Esophagus squamous epithelium (tissue), 5 donors: ENCODE measurements at places on chromosomes 7 and 10. TPM values are rescaled to one million over a fixed set of nuclear protein-coding genes. Genes with fewer than 3 reads are reported as not detected.

The NUTM2E gene
- total RNA-seq = not detected

The EIF3B gene
- 155 TPM for total RNA-seq

The PILRA gene
- 0.61 TPM for total RNA-seq

The WDR37 gene
- 14.5 TPM for total RNA-seq

GRCh38 chr7:21371360-21371759, 56.5 kb upstream of the SP4 start:
- DNase-seq = no peak

DNA sequence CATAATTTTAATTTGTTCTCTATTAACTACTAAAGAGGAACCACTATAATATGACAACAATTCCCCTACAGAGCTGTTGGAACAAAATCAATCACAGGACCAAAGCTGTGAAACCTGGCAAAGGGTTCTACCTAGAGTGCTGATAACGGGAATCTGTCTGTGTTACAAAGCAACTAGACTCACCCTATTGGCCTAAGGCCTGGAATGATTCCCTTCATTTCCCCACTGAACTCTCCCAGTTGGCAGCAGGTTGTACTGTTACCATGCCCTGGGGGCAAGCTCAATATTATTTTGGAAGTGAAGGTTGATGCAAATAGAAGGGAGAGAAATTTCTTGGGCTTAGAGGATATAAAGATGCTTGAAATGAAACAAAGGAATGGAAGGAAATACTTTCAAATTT, 81.8 kb downstream of the SEMA3A start:
- no peak for DNase-seq

DNA sequence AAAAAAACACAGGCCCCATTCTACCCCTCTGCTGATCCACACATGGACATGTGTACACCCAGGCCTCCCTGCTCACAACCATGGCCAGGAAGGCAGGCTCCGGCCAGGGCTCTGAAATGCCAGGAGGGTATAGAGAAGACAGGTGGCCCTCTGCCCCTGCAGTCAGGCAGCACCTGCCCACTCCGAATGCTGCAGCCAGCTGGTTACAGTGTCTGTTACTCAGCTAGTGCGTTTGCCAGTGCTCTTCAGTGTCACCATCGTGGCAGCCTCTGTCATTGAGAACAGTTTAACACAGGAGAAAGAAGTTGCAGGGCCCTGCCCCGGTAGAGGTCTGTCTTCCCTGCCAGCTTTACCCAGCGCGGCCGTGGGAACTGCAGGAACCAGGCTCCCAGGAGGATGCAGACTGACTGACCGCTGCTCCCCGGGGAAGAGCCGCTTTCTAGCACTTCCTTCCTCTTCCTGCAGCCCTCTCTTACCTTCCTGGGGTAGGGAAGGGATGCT, 128.8 kb upstream of the FAM20C start:
- no peak for DNase-seq

- DNase-seq = no peak
These were observed 78.1 kb downstream of the NEURL1 start for GRCh38 chr10:103571656-103571975.

GRCh38 chr7:130804220-130804619, 70.2 kb upstream of the KLF14 start:
- no peak for DNase-seq

DNA sequence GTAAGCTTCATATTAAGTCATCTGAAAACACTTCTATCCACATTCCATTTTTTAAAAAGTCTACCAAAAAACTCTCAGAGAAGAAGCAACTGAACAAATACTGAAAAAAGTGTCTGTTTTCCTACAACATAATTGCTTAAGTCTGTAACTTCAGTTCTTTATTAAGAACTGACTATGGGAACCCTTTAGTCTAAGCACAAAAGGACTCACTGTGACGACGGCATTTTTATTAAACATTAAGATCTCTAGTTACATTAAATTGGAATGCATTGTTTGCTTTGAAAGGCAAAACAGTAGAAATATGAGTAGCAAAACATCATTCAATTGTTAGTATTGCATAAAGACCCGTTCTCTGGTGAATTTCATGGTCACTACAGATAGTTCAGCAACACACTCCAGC, 5.8 kb upstream of the FAM3C start:
- no peak for DNase-seq

DNA sequence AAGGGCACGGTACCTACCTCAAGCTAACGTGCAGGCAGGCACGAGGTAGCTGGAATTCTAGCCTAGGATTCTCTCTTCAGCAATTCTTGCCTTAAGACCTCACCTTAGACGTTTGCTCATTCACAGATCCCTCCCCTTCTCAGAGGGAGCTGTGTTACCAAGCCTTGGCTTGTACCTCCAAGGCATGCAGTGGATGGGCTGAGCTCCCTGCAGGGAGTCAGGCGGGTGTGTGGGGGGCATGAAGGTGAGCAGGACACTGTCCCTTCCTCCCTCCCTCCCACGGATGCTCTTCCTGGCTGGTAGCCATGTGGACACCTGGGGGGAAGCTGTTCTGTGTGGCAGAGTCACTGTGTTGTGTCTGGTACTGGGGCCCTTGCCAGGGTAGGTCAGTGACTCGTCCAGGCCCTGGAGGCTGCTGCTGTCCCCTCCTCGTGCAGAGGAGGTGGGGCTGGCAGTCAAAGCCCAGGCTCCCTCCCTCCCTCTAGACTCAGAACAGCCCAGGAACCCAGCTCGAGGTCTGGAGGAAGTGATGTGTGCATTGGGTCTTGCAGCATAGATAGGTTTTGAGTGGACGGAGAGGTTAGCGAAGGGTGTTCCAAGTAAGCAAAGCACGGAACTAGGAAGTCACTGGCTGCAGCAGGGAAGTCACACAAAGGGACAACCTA, 222.2 kb upstream of the SH2B2 start:
- DNase-seq = no peak

DNA sequence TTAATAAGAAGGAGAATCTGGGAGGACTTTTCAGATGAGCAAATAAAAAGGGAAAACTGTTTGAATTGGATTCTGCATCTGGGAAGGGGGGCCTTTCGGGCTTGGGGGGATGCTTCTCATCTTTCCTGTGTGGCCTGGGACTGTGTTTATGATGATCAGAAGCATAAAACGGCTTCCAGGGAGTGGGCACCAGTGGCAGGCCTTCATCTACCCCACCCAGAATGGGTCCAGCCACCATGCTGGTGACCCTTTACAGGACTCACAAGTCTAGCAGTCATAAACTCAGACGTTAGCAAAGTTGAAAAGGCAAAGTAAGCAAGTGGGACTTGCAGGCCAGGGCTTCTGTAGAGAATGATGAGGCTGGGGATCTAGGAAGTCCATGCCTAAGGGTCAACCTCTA, 198.3 kb upstream of the ZMIZ1 start:
- no peak for DNase-seq

DNA sequence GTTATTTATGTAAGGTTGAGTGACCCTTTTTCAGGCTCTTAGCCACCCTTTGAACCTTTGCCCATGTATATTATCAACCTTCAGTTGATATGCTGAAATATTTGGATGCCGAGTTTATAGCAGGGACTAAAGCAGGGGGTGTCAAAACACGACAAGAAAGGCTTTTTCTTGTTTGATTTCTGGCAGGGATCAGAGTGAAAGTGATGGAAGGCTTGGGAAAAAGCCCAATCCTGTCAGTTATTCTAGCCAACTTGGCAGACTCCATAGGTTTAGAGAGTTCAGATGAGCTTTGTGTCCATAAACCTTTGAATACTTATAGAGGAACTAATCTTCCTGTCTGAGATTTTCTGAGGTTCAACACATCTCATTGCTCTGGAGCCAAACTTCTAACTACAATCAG, 47.5 kb downstream of the INHBA start:
- no peak for DNase-seq

DNA sequence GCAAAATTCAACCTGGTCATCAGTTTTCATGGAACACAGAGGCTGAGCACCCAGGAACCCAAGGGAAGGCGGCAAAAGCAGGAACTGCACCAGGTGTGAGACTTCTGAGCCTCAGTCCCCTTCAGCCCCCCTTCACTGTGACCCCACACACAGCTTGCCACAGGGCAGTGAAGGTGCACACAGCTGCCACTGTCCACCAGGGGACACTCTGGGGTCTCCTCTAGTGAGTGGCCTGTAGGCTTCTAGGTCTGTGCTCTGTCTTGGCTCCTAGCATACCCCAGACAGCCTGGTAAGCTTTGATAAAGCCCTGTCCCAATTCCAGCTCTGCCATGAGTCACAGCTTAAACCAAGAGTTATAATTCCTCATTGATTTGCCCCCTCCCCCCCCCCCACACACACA, 12.1 kb downstream of the KCNH2 start:
- DNase-seq = no peak

- no peak for DNase-seq
These were observed 5.7 kb upstream of the OR2F2 start for GRCh38 chr7:143929224-143929920.

GRCh38 chr10:70962686-70963085, 74.3 kb upstream of the PCBD1 start:
- DNase-seq = no peak
